ENCODE measurements at places on chromosomes 1 and 21.
A peak's percentile ranks its signal among the peaks of the same experiment; 100 is the strongest.

DNA sequence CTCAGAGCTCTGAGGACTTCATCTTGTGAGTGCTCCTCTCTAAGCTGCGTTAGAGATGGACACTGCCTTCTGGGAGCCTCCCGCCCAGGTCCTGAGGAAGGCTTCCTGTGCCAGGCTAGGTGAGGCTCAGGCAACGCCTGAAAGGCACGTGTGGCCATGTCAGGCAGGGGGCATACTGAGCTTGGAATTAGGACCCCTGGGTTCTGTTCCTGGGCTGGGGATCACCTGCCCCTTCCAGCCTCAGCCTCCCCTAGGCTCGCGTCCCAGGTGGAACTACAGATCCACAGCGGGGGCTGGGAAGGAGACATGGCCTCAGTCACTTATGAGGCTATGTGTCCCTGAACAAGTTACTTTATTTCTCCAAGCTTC, 10.0 kb upstream of the ASCL5 start:
- no peak for DNase-seq

- no peak for DNase-seq
Observed at GRCh38 chr1:198849093-198849492, 210.3 kb downstream of the PTPRC start.

GRCh38 chr1:61570191-61570590, 154.8 kb downstream of the TM2D1 start:
- DNase-seq: no peak

- DNase-seq: no peak
Observed at GRCh38 chr1:18325136-18325535, 155.6 kb upstream of the KLHDC7A start.

DNA sequence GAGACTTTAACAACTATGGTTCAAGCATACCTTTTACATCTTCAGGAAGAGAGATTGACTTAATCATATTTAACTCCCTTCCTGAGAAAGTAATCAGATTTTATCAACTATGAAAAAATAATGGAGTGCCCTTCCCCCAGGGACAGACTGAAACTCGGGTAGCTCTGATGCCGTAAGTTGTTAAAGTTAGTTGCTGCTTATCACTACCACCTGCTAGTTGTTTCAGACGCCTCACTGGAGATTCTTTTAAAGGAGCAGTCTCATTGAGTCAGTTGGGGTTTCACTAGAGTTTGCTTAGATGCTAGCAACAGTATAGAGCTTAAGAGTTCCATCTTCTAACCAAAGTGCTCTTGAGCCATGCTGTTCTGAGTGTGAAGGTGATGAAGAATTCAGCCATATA, 17.0 kb upstream of the TRAF5 start:
- DNase-seq: no peak

DNA sequence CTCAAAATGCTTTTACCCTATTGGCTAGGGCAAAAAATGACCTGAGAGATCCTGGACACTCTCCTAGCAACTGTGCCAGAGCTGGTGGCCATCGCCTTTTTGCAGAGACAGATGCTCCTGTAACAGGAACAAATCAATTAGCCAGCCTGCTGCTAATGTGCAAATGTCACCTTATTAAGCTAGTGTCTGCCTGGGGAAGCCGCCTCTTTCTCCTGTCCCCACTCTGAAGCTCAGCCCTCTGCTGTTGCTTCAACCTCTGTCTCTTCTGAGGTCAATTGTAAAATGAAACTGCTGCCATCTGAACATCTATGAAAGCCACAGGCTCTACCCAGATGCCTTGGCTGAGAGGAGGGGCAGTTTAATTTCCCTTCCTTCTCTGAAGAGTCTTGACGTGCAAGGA, 85.5 kb upstream of the CACNA1E start:
- no peak for DNase-seq

DNA sequence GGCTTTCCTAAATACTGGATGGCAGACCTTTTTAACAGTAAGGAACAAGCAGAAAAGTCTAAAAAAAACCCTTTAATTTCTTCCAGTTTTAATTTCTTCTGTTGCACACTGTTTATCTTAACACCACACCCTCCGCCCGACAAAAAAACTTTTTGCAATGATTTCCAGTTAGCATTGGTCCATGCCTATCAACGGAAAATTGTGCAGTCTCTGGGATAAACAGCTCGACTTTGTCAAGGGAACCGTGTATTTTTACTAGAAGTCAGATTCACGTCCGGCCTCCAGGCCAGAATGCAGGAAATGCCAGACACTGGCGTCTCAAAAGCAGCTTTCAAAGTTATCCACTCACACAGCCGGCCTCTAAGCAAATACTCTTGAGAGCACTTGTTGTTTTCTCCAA, 378 bp upstream of the NUP210L start:
- no peak for DNase-seq

GRCh38 chr1:243292117-243292516, 36.3 kb downstream of the SDCCAG8 start:
- no peak for DNase-seq

DNA sequence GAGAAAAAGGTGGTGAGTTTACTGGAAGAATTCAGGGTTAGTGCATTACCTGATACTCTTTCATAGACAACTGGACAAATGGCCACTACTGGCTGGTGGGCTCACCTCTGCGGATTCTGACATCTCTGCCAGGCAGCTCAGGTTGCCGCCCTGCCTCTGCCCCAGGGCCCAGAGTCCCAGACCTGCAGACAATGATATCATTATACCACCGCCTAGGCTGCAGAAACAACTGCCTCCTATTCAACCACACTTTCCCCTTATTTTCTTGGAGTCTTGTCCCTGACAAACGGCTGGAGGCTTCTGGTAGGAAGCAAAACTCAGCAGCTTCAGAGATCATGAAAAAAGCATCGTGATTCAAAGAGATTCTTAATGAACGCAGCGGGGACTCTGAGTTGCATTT, 37.0 kb downstream of the IRF2BP2 start:
- DNase-seq: no peak

DNA sequence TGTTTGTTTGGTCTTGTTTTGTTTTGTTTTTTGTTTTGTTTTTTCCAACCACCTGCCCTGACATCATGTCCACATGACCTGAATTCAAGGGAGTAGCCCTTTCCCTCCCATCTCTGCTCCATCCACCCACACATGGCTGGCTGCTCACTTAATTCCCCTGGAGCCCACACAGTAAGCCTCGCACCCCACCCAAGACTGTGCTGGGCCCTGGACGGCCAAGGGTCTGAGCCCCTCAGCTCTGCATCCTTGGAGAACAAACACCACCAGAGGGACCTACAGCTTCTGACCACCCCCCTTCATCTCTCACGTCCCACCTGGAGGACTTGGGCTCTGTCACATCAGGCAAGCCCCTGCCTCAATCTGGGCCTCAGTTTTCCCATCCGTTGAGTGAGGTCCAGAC, 39.1 kb downstream of the MATN1 start:
- DNase-seq: no peak

DNA sequence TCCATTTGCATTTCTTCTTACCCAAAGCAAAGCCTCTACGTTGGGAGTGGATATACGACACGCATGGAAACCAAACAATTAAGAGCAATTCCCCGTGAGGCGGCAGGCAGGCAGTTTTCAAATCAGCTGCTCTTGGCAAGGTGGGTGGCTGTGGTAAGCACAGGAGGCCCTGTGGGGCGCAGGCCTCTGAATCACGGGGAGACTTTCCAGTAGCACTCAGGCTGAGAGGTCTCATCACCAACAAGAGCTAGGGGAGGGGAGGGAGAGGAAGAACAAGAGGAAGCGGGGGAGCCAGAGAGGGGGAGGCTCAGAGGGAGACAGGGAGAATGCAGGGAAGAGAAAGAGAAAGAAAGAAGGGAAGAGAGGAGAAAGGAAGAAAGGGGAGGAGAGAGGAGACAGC, 56.4 kb downstream of the MT1HL1 start:
- no peak for DNase-seq

DNA sequence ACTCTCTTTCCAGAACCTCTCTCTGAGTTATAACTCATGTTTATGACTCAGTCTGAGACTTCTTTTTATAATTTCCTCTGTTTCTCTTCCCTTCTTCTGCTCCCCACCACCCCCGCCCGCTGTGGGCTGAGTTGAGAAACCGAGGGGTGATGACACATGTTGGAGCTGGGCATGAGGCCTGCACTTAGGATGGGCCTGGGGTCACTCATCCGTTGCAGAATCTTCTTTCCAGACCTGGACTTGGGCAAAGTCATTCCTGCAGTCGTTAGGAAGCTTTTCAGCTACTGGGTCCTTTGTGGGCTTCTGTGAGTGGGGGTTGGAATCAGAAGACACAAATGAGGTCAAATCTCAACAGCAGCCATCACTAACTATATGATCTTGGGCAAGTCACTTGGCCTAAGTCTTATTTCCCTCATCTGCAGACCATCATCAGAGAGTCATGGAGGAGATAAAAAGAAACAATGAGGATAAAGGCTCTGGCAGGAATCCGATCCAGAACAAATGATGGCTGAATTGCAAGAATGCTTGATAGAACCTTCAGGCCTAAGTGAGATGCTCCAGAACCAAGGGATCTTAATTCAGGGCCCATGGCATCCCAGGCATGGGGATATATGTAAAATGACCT, 53.4 kb downstream of the RPS6KA1 start:
- DNase-seq: peak; percentile 95

DNA sequence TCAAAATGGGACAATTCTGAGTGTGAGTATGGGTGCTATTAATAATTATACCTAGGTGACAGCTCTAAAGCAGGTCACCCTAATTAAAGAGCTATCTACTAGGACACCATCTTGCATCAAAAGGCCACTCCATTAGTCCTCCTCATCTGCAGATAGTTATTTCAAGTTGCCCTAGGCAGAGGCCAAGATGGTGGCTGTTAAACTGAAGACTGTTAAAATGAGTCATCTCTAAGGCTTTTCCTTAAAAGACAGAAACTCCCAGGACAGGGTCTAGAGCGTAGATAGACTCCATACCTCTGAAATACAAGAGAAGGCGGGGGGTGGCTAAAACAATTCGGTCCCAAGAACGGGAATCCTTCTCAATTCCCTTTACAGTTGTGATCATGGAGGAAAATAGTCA, 4.5 kb upstream of the ZNF697 start:
- no peak for DNase-seq

GRCh38 chr1:31373056-31373896, at the start of gene FABP3:
Gene FABP3 (minus strand): TSS chr1:31373076. CDS start chr1:31373014, 62 bp downstream.
- peak; percentile 36 for DNase-seq

DNA sequence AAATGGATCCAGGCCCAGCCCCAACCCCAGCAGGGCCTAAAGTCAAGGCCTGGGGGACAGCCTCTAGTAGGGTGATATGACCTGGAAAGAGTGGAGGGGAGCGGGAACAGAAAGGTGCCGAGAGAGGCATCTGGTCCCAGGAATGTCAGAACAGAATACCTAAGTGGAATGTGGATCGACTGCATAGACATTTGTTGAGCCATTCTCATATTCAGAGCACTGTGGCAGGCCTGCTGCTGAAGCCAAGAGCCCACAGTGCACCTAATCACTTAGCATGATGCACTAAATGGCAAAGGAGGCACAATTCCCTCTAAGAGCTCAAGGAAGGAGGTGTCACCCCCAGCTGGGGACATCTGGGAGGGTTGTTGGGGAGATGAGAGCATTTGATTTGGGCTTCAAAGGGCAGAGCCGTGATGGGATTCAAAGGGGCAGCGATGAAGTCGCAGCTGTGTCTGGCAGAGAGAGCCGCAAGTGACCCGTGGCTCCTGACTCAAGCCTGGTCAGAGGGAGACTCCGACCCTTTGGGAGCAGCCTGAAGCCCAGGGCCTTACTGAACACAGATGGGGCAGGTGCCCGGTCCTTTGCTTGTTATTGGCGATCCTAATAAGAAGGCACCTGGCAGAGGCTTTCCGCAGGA, 8.6 kb upstream of the PKP1 start:
- DNase-seq: no peak

- DNase-seq: no peak
Observed at GRCh38 chr1:39061951-39062350, 35.8 kb downstream of the NDUFS5 start.

GRCh38 chr1:192256674-192257334, 60.0 kb upstream of the RGS21 start:
- DNase-seq: no peak

GRCh38 chr1:217053676-217054075, 330.4 kb upstream of the ESRRG start:
- no peak for DNase-seq

- peak; percentile 29 for DNase-seq
Observed at GRCh38 chr1:11350265-11350664, 77.3 kb downstream of the UBIAD1 start.

DNA sequence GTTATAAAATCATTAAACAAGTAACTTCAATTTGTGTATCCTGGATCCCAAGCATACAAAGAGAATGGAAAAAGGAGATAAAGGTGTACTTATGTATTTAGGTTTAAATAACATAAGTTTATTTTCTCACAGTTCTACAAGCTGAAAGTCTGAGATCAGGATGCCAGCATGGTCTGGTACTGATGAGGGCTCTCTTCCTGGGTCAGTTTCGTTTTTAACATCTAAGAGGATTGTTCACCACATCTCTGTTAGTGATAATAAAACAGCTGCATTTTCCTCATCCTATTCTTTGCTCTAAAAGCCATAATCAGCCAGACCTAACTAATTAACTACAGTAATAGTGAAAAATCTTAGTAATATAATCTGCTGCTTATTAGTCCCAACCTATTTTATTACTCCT, 5.2 kb downstream of the EGLN1 start:
- no peak for DNase-seq

GRCh38 chr1:70961374-70961975, 86.1 kb downstream of the PTGER3 start:
- no peak for DNase-seq

- DNase-seq: no peak
Observed at GRCh38 chr1:36475910-36476604, 6.7 kb downstream of the CSF3R start.

GRCh38 chr1:975896-976683, 5.8 kb downstream of the PERM1 start:
- peak; percentile 70 for DNase-seq

- DNase-seq: no peak
Observed at GRCh38 chr1:37931102-37931360, 15.8 kb downstream of the INPP5B start.

- DNase-seq: peak; percentile 67
Observed at GRCh38 chr1:39104158-39105060, 78.3 kb downstream of the NDUFS5 start.

DNA sequence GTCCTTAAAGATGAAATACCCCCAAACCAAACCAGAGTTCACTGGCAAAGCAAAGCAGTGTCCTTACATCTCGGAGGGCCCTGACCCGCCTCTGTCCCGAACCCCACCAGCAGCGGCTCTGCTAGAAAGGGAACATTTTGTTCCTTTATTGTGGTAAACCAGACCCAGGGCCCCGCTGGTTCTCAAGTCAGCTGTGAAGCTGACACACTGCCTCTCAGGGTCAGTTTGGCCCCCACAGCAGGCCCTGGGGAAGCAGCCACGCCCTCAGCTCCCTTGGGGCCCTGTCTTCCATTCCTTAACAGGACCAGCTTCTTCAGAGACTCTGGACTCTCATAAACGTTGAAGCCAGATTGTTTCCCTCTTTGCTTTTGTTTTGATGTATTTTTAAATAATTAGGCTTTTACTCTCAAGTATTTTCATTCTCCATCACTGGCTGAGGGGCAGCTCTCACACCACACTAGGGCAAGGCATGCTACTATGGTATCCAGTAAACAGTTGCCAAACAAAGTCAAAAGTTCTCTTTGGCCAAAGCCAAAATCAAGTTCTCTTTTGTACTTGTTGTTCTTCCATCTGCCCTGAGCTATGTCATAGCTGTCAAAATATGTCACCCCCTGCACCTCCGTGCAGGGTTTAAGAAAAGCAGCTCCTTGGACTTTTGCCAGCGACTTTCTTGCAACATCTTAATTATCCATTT, 61.1 kb upstream of the ANGPTL1 start:
- DNase-seq: no peak

GRCh38 chr1:24906760-24907490, 23.2 kb downstream of the RUNX3 start:
- no peak for DNase-seq
